ENCODE measurements at places on chromosomes 4 and X.

GRCh38 chrX:153477901-153478300 is 7.5 kb upstream of the HAUS7 start:
- peak; percentile 52 for DNase-seq

GRCh38 chrX:46321676-46322075 is 223.5 kb downstream of the ZNF674 start:
- no peak for DNase-seq

DNA sequence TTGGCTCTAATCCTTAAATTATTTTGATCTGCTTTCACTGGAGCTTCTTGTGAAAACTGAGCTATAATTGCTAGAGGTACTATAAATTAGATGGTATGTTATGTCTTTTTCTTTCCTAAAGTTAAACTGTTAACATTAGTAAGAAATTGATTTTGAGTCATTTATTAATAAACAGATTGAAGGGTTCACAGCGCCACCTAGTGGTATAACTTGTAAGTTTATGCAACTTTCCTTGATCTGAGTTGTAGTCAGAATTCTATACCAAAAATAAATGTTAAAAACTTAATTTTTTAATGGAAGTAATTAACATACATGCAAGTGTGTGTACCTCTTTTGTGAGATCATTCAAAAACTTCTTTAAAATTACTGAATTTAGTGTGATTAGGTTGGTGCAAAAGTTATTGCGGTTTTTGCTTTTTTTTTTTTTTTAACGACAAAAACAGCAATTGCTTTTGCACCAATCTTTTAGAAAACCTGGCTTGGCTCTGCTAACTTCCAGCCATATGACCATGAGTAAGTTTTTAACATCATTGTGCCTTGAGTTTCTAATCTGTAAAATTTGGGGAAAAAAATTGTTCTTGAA is 151.5 kb downstream of the CENPC start:
- DNase-seq = peak; percentile 28

DNA sequence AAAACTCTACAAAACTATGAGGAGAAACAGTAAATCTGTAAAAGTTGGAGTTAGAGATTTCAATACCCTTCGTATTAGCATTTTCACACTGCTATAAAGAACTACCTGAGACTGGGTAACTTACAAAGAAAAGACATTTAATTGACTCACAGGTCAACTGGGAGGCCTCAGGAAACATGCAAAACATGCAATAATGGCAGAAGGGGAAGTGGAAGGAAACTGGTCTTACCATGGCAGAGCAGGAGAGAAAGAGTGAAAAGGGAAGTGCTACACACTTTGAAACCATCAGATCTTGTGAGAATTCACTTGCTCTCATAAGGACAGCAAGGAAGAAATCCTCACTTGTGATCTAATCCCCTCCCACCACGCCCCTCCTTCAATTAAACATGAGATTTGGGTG is 949.9 kb downstream of the TECRL start:
- no peak for DNase-seq

GRCh38 chrX:68870357-68870756 is 41.5 kb downstream of the EFNB1 start:
- DNase-seq = no peak

- DNase-seq = peak; percentile 27
Measured at GRCh38 chrX:119734897-119735339, 23.5 kb upstream of the SOWAHD start.

- DNase-seq = no peak
Measured at GRCh38 chr4:111748157-111748556, 397.1 kb upstream of the FAM241A start.

DNA sequence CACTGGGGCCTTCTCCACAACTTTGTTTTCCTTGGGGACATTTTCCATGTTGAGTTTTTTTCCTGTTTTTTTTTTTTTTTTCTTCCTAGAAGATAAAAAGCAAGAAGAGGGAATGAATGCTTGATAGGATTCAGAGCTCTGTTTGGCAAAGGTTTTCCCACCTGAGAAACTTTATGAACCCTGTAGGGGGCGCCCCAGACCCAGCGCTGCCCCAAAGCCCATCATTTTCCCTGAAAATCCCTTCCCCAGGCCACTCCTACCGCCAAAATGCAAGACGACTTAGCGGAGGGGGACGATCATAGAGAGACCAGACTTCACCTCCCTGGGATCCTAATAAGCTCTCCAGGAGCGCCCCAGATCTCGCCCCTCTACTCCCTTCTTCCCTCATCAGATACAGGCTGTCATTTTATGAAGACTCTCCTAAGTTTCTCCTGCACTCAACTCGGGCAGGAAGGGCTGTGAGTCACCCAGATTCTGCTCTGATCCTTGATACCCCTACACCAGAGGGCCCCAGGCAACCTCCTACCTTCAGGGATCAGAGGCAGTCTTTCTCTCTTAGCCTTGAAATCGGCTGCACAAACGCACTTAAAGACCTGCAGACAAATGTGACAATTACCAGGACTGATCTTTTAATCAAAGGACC is 1.4 kb downstream of the BEX5 start:
- no peak for DNase-seq

- no peak for DNase-seq
Measured at GRCh38 chrX:106404512-106404911, 207.3 kb upstream of the RADX start.

DNA sequence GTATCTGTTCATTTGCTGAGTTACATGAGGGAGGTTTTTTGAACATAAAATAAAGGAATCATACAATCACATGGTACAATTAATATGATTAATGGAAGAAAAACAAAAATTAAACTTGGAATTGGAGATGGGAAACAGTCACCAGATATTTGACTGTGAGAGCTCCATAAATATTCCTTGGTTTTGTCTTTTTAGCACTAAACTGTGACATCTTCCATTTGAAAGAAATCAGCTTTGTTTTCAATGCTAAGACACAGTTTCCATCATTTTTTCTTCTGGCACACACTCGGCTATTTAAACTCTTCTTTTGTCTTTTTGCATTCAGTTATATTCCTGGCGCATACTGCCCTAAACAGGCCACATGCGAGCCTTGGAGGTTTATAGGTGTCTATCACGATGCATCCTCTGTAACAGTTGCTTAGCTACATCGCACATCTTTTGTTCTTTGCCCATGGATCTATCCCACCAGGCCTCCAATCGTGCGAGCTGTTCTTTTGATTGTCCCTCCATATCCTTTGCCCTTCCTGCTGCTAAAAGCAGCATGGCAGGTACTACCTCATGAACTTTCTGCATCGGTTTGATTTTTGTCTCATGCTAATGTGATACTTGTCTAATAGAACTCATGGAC is 158.3 kb downstream of the LDB2 start:
- DNase-seq = no peak

DNA sequence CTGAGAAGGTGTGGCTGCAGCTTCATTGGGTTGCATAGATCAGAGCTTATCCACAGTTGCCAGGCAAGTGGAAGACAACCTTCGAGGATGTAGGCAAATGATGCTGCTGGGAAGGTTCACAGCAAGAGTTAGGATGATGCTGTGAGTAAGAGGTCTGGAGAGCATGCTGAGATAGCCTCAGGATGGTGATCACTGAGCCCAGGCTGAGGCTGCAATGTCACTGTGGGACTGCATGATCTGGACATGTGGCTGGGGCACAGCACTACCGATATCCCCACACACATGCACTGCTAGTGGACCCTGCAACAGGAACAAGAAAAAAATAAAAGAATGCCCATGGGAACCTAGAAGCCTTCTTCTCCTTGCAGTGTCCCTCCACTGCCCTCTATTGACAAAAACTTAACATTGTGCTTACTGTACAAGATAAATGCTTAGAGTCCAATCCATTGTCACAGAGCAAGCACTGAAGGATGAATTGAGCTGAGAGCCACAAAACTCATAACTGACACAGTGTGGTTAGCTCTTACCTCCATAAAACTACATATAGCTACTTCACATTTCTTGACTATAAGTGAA is 105.6 kb downstream of the CNKSR2 start:
- peak; percentile 48 for DNase-seq

DNA sequence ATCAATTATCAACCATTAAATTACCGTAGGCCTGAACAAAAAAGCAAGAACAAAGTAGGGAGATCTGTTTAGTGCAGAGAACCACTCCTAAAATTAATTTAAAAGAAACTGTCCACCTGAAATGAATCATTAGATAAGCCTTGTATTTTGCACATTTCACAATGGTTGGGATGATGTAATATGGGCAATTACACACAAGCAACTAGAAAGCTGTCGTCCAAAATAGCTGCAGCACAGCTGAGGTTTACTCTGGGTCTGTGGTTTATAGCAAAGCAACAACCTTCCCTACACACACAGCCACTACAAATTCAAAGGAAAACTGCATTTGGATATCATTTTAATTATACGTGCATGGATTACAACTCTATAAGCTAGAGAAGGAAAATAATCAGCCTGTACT is 28.5 kb downstream of the PCDH19 start:
- DNase-seq = no peak

DNA sequence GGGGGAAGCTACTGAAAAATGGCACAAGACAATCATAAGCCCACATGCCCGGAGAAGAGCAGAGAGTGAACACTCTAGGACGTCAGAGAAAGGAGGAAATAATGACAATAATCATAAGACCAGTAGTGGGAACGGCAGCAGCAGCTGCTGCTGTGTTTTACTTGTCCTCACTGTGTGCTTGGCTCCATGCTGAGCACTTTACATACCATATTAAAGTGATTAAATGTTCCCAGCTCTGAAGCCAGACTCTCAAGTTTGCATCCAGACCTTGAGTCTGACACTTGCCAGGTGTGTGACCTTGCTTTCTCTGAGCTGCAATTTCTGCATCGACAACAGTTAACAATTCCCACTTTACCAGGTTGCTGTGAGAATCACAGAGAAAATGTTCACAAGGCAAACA is 255.4 kb downstream of the SPANXN1 start:
- no peak for DNase-seq

DNA sequence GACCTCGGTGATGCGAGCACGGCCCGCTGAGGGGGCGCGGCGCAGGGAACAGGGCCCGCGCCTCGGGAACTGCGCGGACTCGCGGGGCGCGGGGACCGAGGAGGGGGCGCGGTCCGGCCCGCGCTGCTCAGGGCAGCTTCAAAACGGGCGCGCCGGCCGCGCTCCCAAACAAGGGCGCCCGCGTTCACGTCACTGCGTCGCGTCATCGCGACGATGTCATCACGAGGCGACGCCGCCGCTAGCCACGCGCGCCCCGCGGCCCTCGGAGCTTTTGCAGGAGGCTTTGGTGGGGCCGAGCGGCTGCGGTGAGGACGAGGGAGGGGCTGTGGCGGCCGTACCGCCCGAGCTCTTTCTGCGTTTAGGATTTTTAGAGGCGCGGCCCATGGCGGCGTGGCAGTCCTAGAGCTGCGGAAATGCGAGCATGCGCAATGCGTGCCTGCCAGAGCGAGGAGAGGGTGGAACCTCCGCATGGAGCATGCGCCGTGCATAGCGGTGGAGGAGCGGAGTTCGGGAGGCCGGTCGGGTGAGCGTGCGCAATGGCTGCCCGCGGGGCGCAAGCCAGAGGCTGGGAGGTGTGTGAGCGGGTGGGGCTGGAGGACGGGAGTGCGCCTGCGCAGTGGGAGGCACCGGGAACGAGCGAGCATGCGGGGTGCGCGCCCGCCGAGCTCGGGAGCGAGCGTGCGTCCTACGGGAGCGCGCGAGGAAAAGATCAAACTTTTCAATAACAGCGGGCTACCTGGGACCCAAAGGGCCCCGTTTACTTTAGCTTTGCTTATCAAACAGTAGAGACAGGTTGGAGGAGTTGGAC is at the start of gene PPP2R3B:
Gene PPP2R3B (minus strand): TSS at position 140 of the 808 bp plus-strand sequence. CDS start 216 bp downstream, outside the sequence.
- peak; percentile 100 for DNase-seq

GRCh38 chrX:17067534-17067933 is 121.1 kb downstream of the REPS2 start:
- no peak for DNase-seq

DNA sequence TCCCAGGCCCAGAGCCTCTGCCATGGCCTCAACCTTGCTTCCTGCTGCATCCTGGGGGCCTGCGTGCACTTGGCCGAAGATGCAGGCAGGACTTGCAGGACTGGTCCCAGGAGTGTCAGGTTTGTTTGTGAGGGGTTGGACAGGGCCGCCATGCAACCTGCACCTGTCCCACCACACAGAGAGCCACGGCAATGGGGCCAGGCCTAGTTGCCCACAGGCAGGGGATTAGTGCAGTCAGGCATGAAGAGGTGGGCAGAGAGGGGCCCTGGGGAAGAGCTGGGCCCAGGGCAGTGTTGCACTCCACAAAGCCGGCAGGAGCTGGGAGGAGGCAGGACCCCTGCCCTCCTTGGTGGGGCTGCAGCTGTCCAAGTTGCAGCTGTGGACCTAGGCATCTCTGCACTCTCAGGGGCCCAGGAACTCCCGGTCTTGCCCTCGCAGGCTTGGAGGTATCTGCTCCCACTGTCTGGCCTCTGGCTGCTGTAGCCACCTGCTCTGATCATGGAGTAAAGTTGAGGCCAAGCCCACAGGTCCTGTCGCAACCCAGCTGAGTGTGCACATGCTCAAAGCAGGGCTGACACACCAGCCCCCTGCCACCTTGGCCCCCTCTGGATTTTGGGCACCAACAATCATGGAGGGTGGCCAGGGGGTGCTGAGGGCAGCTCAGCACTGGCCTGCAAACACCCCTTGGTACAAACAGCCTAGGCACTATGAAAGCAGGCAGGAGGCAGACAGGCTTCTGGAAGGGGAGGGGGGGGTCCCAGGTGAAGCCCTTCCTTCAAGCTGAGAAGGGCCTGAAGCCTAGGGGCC is 190.4 kb upstream of the PCDH10 start:
- no peak for DNase-seq

GRCh38 chr4:7278071-7278765 is 85.9 kb downstream of the SORCS2 start:
- no peak for DNase-seq

GRCh38 chr4:40055511-40055862 is 1.2 kb upstream of the N4BP2 start:
- no peak for DNase-seq

DNA sequence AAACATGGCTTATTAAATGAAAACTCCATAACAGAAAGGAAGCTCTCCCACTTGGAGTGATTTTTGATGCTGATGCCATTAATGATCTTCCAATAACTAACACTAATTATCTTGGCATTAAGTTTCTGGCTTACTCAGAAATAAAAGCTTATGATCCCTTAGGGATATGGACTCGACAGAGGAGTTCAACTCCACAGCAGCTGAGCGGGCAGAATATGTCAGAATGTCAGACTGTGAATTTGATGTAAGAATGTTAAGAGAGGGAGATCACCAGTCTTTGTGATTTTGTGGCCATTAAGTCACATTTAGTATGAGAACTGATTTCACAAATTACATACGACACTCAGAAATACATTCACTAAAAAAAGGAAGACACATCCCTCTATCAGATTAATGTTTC is 2244.0 kb downstream of the ARAP2 start:
- DNase-seq = no peak

DNA sequence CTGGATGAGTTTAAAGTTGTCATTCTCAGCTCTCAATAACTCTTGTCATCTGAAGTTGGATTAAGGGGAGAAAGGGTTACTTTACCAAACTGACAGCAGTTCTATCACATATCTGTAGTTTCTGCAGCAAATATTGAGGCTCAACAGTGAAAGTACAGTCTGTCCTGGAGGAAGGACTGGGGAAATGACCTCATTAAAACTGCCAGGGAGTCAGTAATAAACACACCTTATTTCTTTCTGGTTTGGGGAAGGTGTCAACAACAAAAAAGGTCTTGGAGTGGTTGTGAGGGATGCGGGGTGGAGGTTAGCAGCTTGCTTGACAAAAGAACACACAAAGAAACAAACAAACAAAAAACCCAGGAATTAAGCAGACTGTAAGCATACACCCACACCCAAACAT is 1418.0 kb downstream of the STIM2 start:
- DNase-seq = no peak

GRCh38 chr4:3041192-3042142 is 32.9 kb downstream of the HTT-AS start:
- DNase-seq = peak; percentile 73

- DNase-seq = peak; percentile 9
Measured at GRCh38 chr4:123667496-123667895, 270.9 kb downstream of the SPRY1 start.

Measured in GM03348 (cell line).